ENCODE measurements at places on chromosomes 1 and 21.

- no peak for DNase-seq
These were observed 5.4 kb downstream of the NECTIN4 start for GRCh38 chr1:161083748-161084596.

- no peak for DNase-seq
These were observed 94.7 kb downstream of the DISP1 start for GRCh38 chr1:222909586-222909985.

GRCh38 chr1:233664804-233665574 is 51.1 kb downstream of the KCNK1 start:
- no peak for DNase-seq

GRCh38 chr1:47351305-47351704 is 17.7 kb downstream of the CMPK1 start:
- no peak for DNase-seq

DNA sequence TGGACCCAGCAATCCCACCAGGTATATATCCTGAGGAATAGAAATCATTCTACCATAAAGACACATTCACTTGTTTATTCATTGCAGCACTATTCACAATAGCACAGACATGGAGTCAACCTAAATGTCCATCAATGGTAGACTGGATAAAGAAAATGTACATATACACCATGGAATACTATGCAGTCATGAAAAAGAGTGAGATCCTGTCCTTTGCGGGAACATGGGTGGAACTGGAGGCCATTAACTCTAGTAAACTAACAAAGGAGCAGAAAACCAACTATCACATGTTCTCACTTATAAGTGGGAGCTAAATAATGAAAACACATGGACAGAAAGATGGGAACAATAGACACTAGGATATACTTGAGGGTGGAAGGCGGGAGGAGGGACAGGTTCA is 36.1 kb upstream of the PRKACB start:
- no peak for DNase-seq

DNA sequence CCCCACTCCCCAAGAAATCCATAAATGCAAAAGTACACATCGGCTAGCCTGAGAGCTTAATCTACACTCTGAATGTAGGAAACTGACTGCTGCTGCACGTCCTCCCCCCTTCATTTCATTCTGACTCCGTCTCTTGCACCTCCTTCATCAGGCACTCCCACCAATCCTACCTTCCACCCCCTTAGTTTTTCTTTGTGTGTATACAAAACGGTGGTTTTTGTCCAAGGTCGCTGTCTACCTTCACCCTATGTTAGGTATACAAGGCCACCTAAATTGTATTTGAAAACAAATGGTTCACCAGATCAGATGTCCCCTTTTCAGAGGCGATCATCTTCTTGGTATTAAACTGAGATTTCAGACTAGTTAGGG is 1.9 kb downstream of the WDR26 start:
- DNase-seq = no peak

DNA sequence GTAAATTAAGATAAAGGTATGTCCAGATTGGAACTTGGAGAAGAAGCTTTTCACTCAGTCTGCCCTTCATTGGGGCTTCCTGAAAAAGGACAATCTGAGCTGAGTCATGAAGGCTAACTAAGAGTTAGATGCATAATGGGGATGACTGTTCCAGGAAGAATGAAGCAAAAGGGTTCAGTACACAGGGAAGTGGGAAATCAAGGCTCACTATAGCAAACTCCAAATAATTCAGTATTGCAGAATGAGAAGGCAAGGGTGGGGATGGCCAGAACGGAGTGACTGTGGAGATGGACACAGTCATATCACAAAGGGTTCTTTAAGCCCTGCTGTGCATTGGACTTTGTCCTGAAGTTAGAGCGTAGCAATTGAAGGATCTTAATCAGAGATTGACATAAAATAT is 158.3 kb downstream of the FGGY start:
- no peak for DNase-seq

DNA sequence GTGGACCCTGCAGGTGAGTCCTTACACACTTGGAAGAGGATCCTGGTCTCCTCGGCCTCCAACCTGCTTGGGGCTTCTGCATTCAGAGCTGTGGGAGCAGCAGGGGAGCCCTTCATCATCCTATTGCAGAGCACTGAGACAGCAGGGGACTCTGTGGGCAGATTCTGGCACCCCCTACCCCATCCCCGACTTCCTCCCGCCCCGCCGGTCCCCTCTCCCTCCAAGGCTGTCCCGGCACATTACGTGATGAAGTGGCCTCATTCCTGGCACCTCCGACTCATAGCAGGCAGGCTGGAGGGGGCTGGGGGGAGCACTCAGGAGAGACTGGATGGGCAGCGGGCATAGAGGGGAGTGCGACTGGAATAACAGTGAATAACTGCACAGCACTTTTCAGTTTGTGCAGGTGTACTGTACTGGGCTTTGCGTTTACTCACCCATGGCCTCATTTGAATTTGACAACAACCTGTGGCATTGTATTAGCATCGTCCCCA is 394.1 kb downstream of the MATN1 start:
- no peak for DNase-seq

DNA sequence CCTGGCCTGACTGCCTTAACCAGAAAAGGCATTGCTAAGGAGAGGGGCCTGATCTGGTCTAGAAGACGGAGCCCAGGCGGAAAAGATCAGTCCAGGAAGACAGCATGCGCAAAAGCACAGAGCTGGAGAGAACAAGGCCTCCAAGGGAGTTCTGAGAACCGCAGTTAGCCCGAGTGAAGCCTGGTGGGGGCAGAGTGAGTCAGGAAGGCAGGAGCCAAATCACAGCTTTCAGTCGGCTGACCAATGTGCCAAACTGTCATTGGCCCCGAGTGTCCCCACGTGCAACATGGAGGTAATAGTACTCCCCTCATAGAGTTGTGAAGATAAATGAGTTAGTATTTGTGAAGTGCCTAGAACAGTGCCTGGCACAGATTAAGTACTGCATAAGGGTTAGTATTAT is 1.2 kb upstream of the TSPAN2 start:
- DNase-seq = no peak

- no peak for DNase-seq
These were observed 26.2 kb downstream of the DMAP1 start for GRCh38 chr1:44239331-44239960.

- DNase-seq = no peak
These were observed 140.3 kb downstream of the ZC3H11B start for GRCh38 chr1:219472596-219472995.

GRCh38 chr1:31795096-31795675 is 20.6 kb downstream of the SPOCD1 start:
- DNase-seq = no peak

DNA sequence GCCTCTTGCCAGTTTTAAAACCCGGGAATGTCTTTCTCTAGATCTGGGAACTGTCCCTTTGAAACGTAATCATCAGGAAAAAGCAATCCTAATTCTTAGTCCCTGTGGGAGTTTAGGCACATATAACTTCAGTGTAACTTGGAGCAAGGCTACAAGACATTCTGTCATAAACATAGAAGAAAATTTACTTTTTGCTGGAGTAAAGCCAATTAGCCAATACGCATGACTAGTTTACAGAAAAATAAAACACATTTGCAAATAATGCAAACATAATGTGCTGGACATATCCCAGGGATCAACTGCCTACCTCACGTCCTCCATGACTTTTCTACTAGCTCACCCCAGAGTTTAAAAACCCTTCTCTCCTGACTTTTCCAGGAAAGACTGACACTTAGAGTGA is 970.6 kb downstream of the MRPL39 start:
- no peak for DNase-seq

- DNase-seq = no peak
These were observed 18.6 kb upstream of the RALGPS2 start for GRCh38 chr1:178706432-178706831.

- peak; percentile 41 for DNase-seq
These were observed 48.1 kb downstream of the KANK4 start for GRCh38 chr1:62271134-62271533.

- DNase-seq = no peak
These were observed 55.6 kb upstream of the PRMT6 start for GRCh38 chr1:107000902-107001301.

DNA sequence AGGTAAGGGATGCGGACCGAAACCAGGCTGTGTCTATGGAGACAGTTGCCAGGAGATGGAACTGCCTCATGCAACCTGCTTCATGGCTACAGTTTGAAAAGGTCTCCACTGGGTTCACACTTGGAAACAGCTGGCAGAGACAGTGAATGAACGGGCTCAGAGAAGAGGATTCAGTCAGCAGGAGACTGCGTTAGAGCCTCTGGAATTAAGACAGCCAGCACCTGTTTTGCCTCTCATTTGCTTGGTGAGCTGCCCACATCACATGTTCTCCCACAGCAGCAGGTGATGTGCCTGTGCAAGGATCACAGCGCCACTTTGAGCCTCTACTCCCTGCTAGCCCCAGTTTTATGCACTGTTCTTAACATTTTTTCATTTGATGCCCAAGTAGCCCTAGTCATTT is 321.0 kb downstream of the PLPP3 start:
- peak; percentile 22 for DNase-seq

DNA sequence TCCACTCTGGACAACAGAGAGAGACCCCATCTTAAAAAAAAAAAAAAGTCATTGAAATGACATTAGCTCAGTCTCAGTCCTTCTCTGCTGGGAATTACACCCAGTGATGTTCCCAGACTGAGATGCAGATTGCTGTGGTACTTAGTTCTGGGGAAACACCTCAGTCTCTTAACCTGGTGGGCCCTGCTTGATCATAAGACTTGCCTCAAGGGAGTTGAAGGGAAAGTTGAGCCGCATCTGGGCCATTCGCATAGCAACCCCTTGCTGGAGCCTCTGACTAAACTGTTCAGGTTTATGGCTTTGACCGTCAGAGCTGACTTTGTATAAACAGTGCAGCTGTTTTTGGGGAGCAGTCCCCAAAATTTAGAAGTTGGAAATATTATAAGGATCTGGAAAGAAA is 13.4 kb downstream of the FCRL4 start:
- DNase-seq = no peak

DNA sequence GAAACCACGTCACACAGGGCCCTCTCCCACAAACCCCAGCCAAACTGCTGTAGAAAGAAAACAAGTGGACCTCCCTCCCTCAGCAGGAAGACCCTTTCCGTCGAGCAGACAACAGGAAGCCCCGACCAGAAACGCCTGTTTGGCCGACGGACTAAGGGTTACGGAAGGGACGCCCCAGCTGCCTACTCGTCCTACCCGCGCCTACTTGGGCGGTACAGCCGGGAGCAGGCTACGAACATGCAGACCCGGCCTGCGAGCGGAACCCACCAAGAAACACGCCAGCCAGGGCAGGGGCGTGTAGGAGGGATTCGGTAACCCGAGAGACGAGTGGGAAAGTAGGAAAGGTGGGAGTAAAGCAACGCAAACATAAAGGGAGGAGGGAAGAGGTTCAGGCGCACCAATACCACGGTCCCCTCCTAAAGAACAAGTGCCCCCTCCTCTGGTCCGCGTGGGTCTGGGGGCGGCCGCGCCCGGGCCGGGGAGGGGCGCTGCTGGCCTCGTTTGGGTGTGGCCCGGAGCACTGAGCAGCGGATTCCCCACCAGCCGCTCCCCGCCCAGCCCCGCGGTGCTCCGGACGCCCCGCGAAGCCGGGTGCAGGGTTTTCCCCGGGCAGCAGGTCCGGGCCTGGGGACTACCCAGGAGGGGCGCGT is 450 bp downstream of the S100A10 start:
- DNase-seq = no peak

DNA sequence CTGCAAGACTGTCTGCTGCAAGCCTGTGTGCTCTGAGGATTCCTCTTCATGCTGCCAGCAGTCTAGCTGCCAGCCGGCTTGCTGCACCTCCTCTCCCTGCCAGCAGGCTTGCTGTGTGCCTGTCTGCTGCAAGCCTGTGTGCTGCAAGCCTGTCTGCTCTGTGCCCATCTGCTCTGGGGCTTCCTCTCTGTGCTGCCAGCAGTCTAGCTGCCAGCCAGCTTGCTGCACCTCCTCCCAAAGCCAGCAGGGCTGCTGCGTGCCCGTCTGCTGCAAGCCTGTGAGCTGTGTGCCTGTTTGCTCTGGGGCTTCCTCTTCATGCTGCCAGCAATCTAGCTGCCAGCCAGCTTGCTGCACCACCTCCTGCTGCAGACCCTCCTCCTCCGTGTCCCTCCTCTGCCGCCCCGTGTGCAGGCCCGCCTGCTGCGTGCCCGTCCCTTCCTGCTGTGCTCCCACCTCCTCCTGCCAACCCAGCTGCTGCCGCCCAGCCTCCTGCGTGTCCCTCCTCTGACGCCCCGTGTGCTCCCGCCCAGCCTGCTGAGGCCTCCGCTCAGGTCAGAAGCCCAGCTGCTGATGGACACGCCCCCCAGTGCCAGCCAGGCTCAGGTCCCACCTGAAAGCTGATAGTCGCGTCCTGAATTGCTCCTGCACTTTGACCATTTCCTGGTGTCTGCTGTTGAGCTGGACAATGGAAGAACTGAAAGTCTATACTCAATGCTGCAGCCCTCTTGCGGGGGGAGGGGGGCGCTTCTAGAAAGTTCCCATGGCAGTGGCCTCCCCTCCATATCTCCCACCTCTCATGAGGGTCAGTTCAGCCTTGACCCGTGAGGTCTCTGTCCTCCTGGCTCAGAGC is 1.2 kb downstream of the KRTAP10-4 start:
- no peak for DNase-seq

DNA sequence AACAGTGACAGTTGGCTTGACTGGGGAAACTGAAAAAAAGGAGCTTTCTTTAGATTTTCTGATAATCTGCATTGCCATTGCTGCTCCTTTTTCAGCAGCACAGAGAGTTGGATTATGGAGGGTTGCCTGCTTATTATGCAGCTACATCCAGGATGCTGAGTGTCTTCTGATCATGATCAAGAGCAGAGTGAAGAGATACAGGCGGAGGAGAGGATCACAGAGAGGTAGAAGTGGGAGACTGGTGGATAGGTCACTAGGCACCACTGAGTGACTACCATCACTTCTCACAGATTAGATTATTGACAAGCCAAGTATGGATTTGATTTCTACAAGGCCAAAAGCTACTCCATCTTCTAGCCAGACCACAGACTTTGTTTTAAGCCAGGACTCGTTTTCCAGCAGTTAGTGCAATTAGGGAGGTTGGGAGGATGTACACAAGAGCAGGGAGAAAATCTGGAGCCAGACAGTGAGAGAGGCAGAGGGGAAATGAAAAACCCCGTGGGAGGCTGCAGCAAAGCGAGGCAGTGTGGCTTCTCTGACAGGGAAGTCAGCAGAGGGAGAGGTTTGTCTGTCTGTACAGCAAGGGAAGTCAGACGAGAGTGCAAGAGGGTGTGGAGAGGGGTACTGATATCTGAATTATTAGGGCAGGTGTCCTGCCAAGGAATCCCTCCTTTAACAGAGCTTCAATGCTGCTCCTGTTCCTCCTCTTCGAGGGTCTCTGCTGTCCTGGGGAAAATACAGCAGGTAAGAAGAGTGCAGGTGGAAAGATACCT is at the start of gene CD1E:
Gene CD1E (plus strand): TSS at position 592 of the 773 bp plus-strand sequence. CDS start 95 bp downstream, at position 687.
- DNase-seq = no peak

- DNase-seq = no peak
These were observed 28.5 kb upstream of the ECE1 start for GRCh38 chr1:21318714-21319159.

GRCh38 chr1:38561725-38562124 is 297.8 kb downstream of the RRAGC start:
- no peak for DNase-seq
